ENCODE measurements at places on chromosomes 7 and 10.

DNA sequence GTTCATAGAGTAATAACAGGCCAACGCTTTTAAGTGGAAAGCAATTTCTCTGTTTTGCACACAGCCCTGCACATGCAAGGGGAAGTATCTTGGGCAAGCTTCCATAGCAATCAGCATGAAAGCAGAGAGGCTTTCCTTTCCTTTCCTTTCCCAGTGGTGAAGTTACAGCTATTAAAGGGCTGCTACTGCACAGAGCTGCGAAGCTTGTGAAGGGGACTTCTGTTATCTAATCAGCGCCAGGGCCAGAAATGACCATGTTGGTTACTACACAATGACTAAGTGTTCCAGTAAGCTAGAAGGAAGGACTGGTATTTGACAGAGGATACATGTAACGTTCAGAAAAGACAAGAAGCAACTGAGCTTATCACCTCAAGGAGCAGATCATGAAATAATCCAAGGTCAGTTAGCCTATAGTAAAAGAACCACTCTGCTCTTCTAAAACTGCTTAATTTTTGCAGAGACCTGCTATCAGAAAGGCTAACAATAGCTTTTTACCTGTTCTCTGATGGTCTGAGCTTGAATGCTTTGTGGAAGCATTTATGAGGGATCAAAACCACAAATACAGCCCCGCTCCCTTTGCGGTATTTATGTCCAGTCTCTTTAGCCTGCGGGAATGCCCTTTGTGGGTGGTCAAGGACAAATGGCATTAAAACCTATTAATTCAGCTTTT is 45.9 kb downstream of the SGMS1 start:
- peak; percentile 20 for DNase-seq

GRCh38 chr10:72622271-72622670 is 3.6 kb downstream of the MICU1 start:
- DNase-seq = no peak

DNA sequence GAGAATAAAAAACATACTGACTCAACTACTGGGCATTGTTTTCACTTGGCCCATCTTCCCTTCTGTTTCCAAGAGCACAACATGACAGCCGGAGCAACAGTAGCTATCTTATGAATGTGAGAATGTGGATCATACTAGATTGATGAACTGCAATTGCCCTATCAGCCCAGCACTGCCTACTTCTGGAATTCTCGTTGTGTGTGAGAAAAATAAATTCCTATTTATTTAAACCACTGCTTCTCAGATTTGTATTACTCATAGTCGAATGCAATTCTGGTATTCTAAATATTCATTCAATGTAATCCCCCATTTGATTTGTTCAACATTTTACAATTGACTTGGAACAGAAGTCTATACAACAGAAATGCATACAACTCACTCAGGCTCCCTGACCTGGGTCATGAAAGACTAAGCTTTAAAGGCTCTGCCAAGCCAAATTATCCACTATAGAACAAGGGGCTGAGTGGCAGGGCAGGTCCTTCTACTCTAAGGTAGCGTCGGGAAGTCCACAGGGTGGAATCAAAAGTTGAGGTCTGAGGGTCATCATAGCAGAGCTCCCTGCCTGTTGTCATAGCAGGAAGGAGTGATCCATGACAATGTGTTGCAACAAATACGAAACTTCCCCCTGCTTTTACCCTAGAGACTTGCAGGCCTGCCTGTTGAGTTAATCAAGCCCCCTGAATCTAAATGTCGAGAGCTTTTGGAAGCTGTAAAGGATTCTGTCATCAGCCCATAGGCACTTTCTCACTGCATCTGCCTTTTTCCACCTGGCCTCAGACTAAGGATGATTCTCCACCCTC is 12.4 kb upstream of the JAZF1 start:
- DNase-seq = no peak

DNA sequence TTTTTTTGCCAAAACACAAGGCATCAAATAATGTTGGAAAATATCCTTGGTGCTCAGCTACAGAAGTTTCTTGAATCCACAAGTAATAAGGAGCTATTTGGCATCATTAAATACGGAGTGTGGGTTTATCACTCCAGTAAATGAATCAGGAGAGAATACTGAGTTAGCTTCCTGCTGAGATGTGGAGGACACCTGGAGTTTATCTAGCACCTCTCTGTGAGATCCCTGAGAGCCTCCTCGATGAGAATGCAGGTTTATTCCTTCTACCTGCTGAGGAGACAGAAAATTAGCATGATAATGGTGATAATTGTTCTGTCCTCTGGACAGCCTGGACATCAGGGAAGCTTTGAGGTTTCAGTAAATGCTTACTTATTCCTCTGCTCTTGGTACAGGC is 40.5 kb downstream of the NRG3 start:
- no peak for DNase-seq

- no peak for DNase-seq
Measured at GRCh38 chr10:131998050-131998844, 16.5 kb upstream of the BNIP3 start.

GRCh38 chr10:61618388-61618961 is 44.3 kb upstream of the CABCOCO1 start:
- no peak for DNase-seq

DNA sequence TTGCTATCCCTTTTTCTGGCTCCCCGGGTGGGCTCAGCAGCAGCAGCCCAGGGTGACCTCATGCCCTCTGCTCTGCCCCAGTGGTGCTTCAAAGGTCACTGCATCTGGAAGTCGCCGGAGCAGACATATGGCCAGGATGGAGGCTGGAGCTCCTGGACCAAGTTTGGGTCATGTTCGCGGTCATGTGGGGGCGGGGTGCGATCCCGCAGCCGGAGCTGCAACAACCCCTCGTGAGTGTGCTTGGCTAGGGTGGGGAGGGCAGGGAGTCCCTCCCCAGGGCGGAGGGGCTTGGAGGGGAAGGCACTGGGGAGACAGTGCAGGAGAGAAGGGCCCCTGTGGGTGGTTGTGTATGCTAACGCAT is 46.4 kb downstream of the TBATA start:
- no peak for DNase-seq

DNA sequence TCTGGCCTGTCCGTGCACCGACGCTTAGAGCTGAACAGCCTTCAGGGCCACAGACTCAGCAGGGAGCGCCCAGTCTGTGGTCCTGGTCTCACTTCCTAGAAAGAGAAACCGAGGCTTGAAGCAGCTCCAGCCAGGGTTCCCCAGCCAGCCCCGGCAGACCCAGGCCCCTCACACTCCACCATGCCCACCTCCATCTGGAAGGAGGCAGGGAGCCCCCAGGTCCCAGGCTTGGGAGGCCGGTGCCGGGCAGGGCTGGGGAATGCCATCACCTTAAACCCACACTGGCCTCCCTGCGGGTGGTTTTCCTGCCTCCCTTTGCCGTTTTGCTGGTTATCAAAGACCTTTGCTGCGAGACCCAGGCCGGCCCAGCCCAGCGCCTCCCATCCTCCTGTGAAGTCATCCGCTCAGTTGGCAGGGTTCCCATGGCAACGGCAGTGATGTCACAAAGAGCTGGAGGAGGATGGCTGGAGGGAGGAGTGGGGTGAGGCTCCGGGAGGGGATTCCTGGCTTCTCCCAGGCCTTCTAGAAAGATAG is 24.0 kb downstream of the ELFN1 start:
- DNase-seq = peak; percentile 25

DNA sequence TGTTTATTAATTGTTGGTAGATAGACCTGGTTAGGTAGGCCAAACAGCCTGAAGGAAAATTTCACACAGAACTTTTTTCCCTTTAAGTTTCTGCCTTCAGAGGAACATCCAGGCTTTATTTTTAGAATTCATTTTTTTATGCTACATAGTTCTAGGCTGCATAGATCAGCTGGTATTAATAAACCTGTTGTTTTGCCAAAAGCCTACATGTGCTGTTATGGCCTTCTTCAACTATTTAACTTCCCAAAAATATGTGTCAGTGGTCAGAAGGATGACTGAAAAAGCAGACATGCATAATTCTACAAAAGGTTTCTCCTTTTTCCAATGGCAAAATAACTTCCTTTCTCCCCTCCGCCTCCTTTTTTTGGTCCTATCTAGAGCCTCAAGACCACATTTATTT is 303.0 kb upstream of the DKK1 start:
- DNase-seq = no peak

DNA sequence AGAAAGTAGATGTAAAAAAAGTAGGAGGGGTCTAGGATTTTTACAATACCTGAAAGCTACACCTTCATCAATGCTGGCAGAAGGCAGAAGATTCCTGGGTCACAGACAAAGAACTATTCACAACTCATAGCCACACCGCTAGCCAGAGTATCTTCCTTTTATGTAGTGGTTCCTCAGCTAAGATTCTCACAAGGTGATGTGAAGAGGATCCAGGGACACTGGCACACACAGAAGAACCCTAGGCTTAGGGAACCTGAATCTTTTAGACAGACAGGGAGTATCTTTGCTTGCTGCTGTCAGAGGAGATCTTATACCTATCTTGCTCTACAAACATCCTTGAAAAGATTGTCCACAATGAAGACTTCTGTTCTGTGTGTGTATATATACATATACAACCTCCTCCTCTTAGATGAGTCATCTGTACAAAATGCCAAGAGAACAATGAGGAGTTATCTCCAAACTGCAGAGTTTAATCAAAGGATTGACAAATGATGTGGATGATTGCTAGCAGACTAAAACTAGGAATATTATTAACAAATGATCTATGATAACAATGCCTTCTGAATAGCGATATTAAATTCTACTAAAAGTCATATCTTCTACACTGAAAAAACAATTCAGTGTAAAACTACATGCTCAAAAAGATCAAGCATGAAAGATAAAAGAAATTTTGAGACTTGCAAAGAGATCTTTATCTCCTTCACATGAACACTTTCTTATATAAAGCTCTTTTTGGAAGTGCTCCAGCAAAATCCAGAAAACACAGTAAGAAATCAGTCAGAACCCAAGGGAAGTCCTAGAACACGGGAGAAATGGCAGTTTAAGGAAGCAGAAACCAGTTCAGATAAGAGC is 409.3 kb downstream of the PARD3 start:
- no peak for DNase-seq

- DNase-seq = no peak
Measured at GRCh38 chr7:130393101-130393561, 12.8 kb downstream of the CPA1 start.

Measured in activated CD4-positive, alpha-beta T cell treated with anti-CD3 and anti-CD28 coated beads for 36 hours (primary cell).